HS-27A (cell line): ENCODE measurements at places on chromosomes 3 and 15.

DNA sequence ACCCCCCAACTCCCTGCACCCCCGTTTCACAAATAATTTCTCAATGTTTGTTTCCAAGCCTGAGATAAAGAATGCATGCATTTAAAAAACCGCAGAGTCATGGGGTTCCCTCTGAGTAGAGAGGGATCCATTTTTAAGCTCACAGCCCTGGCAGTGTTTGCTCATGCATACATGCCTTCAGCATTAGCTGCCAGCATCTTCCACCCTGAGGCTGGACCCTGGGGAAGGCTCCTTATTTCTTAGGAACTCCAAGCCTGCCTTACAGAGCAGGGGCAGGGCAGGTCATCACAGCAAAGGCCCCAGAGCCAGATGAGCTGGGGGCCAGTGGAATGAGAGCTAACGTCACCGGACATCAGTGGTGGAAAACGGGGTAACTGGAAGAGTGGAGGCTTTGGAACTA is 31.3 kb downstream of the TLE3 start:
- DNase-seq: no peak

DNA sequence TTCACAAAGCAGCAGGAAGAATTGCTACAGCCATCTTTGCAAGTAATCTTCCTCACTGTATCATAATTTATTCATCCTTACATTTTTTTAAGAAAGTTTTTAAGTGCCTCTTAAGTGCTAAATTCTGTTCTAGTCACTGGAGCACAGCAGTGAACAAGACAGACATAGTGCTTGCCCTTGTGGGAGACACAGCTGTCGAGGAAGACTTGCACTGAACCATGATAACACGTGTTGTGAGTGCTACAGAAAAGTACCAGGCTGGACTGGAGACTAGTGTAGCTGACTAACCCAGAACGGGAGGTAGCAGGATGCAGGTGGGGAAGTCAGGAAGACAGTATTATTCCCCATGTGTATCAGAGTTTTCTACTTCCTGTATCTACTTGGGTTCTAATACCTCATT is 300.6 kb downstream of the TBL1XR1 start:
- DNase-seq: no peak

- no peak for DNase-seq
These were observed 21.8 kb downstream of the ZNF860 start for GRCh38 chr3:32003380-32003779.

GRCh38 chr3:155676252-155676981 is 68.5 kb downstream of the PLCH1 start:
- DNase-seq: no peak

DNA sequence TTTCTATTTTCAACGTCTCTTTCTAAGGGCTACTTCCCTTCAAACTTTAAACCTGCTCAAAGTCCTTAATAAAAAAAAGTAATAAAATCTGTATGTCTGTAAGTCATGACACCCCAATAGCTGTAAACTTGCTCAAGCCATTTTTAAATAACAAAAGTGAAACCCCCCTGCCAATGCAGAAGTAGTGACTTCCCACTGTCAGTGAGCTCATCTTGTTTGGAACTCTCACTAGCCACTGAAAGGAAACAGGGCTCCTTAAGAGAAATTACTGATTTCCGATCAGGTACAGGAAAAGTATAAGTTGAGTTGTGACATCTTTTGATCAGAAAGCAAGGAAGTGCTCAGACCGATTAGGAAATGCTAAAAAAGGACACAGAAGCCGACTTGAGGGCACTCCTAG is 27.6 kb upstream of the GPR171 start:
- DNase-seq: no peak

- DNase-seq: no peak
These were observed 17.8 kb downstream of the ZBTB38 start for GRCh38 chr3:141386126-141386488.

GRCh38 chr15:56749982-56750381 is 16.7 kb upstream of the ZNF280D start:
- DNase-seq: no peak

- DNase-seq: no peak
These were observed 11.7 kb downstream of the SPTBN5 start for GRCh38 chr15:41881920-41882688.

DNA sequence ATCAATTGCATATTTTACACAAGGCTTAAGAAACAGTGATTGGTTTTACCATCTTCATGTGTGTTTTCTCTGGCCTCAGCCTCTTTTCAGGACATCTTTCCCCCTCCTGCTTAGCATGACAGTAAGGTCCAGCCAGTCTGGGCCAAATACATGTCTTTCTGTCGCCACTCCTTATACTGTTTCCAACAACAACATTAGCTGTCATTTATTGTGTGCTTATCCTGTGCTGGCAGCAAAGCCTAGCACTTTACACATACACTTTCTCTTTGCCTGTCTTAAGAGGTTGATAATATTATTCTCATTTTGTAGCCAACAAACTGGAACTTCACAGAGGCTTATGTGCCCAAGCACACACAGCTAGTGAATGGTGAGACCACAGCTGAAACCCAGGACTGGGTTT is 37.8 kb downstream of the B3GALNT1 start:
- no peak for DNase-seq

- DNase-seq: no peak
These were observed 50.6 kb upstream of the SLC7A14 start for GRCh38 chr3:170636400-170636973.

DNA sequence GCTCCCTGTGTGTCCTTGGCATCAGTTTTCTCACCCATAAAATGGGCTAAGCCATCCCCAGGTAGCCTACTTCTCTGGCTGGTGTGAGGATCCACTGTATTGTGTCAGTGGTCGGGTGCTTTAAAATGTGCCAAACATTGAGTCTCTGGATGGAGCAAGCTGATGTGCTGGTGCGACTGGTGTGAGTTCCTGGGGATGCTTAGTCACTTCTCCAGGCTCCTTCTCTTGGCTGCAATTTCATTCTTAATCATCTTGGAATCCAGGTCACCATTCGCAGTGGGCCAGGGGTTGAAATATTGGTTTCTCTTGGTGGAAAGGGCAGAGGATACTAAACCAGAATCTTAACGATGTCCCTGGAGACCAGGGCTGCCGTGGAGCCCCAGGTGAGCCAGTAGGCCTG is 29.3 kb downstream of the SCN5A start:
- DNase-seq: no peak

DNA sequence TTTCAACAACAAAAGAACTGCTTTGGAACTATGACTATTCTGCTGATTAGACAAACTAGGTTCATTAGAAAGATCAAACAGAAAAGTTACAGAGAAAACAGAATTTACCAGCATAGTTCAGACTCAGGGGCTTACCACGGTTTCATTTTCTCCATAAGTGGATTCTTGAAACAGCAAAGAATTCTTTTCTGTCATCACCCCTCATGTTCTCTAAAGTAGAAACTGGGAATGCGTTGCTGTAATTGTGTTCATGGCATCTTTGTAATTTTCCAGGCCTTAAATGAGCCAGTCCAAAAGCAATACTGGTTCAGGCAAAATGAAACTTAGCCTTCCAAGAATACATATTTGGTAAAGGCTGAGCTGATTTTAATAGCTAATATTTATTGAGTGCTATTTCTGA is 287.8 kb downstream of the CHL1 start:
- DNase-seq: no peak

GRCh38 chr15:65336493-65337435 is 32.3 kb downstream of the RNU5B-1 start:
- DNase-seq: no peak

GRCh38 chr15:39585871-39586301 is 5.0 kb downstream of the THBS1 start:
- no peak for DNase-seq

DNA sequence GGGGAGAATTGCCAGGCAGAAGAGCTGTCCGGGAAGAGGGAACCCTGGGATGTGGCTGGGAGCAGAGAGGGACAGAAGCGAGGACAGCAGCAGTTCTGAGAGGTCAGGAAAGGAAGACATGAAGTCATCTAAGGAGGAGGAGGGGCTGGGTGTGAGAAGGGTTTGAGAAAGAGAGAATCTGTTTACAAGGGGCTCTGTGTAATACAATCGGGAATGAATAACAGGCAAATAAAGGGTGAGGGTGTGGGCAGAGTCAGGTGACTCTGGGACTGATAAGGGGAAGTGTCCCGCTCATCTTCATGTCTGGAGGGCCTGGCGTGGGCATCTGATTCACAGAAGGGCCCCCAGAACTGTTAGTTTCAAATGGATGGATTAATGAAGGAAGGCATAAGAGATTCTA is 191.3 kb downstream of the XXYLT1 start:
- DNase-seq: no peak
